ENCODE measurements at places on chromosomes 5 and 9.

DNA sequence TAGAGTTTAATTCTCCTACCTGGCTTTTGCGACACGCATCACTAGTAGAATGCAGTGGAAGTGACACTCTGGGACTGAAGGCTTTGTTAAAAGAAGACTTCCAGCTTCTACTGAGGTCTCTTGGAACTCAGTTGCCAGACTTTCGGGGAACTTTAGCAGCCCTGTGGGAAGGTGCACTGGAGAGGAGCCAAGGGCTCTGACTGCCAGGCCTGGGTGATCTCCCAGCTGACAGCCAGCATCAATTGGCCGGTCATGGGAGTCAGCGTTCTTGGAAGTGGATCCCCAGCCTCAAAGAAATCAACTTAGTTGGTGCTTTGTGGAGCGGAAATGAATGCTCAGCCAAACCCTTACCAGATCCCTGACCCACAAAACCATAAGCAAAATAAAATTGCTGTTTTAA lies 87.1 kb downstream of the OSTF1 start:
- DNase-seq: no peak

DNA sequence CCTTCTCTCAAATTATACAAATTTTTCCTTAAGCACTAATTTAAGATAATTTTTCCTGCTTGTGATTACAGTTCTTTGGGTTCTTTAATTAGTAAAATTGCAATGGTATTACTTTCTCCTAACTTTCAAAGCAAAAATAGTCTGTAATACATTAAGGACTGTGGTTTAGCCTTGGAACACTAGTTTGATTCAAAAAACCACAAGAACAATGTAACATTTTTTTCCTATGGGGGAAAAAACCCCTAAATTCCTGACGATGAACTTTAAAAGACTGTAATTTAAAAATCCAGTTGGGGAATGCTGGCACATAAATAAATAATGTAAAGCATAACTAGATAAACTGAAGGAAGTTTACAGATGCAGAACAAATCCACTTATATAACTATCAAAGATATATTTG lies 65.3 kb downstream of the CDC14B start:
- peak; percentile 46 for DNase-seq

- DNase-seq: no peak
Measured at GRCh38 chr5:141867139-141867538, 11.1 kb downstream of the PCDH1 start.

DNA sequence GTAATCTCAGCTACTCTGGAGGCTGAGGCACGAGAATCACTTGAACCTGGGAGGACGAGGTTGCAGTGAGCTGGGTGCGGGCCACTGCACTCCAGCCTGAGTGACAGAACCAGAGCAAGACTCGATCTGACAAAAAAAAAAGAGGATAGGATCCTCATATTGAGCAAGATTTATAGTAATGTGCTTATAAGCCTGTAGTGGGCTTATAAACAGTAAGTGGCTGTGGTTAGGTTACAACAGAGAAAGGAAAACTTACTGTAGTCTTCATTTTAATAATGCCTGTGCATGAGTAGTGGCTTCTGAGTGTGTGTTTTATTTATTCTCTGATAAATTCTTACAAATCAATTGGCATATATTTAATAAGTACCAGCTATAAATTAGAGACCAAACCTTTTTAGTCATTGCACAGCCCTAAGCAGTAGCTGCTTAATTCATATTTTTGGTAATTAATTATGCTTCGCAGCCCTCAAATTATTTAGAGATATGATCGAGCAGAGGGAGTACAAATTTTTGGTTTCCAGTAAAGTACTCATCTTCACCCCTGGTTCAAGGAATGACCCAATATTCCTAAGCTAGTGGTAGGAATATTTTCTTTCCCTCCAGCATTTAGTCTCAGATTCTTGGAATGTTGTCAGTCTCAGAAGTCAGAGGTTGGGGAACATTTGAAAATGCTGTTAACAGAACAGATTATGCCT lies 73.8 kb upstream of the KLF9 start:
- DNase-seq: no peak

- no peak for DNase-seq
Measured at GRCh38 chr5:93578813-93579691, 2.0 kb downstream of the NR2F1-AS1 start.

GRCh38 chr5:95384485-95385213 lies 6.5 kb upstream of the FAM81B start:
- DNase-seq: no peak

GRCh38 chr5:55446640-55447351 lies 88.0 kb downstream of the PLPP1 start:
- no peak for DNase-seq

DNA sequence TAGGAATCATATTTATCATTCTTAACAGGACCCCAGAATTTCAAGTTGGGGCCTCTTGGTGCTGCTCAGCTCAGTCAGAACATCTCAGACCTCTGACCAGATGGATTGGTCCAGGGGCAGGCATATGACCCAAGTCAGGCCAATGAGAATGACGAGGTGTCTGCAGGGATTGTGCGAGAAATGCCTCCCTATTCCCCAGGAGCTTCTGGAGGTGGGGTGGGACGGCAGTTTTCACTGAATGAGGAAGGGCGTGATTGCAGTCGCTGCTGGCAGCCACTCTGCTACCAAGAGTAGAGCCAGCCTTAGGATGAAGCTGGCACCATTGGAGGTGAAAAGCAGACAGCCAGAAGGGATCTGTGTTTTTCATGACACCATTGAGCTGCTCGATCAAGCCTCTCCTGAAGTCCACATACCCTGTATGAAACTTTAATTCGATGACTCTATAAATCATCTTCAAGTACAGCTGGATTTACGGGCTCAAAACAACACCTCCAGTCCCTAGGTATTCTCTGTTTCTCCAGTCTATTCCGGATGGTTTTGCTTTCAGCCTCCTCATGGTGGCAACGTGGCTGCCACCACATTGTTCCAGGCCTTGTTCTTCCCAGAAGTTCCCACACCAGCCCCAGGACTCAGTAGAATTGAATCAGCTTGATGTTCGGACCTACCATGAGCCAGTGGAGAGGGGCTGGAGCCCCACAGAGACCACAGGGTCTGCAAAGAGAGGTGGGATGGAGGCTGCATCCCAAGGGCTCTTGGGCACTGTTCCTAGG lies 70.2 kb upstream of the ADAMTS2 start:
- no peak for DNase-seq

GRCh38 chr5:146919304-146919703 lies 40.7 kb upstream of the PPP2R2B start:
- DNase-seq: no peak

- DNase-seq: no peak
Measured at GRCh38 chr5:138603249-138603920, 28.2 kb upstream of the HSPA9 start.

DNA sequence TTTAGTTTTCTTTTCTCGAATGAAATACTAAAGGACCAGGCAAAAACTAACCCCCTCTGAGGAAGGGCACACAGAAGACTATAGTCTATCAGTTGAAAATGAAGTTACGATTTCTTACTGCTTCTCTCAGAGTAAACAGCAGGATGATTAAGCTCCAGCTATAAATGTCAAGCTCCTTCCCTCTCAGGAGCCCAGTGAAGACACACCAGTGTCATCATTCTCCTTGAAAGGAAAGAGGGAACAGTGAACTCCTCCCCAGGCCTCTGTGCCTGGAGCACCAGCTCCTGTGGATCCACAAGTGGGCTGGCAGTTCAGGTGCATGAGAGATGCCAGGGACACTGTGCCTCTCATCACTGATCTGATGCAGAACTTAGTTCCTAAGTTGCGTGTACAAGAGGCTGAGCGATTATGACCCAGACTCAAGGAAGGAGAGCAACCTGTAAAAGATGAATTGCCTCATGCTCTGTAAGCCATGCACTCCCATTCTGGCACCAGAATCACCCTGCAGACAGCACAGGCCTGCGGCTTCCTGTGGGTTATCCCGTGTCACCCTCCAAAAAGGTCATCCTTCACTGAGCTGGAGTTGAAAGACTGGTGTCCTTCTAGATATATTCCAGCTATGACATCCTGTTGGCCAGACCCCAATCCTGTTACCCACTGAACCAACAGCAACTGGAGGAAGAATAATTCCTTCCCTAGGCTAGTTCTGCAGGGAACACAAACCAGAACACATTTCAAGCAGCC lies 394.0 kb downstream of the SEMA5A start:
- no peak for DNase-seq

DNA sequence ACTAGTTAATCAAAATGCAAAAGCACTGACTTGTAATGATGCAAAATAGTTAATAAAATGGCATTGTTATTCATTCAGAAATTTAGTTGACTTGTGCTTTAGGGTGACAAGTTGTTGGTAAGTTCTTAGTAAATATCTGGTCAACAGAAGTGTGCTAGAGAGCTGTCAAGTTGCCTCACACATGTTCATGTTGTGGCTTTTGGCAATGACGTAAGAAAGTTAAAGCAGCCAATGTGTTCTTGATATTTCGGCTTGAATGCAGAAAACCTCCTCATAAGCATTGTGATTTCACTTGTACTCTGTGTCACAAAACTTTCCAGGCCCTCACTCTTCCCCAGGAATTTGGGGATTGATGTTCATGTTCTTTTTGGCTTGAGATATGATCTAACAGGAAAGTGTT lies 626.7 kb downstream of the PRR16 start:
- peak; percentile 17 for DNase-seq

- DNase-seq: no peak
Measured at GRCh38 chr5:142222225-142222865, 102.5 kb downstream of the SPRY4 start.

DNA sequence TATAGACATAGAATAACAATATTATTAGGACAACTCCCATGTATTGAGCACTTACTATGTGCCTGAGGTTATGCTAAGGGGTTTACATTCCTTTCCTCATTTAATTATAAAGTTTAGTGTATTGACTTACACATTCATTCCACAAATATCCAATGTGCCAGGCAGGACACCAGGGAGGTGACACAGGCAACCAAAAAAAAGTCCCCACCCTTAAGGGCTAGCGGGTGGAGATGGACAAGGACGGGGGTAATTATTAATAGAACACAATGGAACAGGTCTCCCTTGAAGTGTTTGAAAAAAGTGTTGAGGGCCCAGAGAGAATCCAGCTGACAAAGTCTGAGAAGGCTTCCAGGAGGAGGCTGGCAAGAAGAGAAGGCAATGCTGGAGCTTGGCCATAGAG lies 5.7 kb downstream of the TBC1D2 start:
- no peak for DNase-seq

All from fibroblast of skin of left biceps (primary cell).